ENCODE measurements at places on chromosomes 3 and 15.

GRCh38 chr3:10716964-10717363, 99.1 kb upstream of the SLC6A11 start:
- DNase-seq = no peak
- no peaks in the 10 kb centered on the region for H3K27me3 ChIP-seq
- no peak overlapping the region for H3K27ac ChIP-seq
- H3K36me3 ChIP-seq = no peaks in the 10 kb centered on the region
- no peaks in the 10 kb centered on the region for H3K4me1 ChIP-seq

DNA sequence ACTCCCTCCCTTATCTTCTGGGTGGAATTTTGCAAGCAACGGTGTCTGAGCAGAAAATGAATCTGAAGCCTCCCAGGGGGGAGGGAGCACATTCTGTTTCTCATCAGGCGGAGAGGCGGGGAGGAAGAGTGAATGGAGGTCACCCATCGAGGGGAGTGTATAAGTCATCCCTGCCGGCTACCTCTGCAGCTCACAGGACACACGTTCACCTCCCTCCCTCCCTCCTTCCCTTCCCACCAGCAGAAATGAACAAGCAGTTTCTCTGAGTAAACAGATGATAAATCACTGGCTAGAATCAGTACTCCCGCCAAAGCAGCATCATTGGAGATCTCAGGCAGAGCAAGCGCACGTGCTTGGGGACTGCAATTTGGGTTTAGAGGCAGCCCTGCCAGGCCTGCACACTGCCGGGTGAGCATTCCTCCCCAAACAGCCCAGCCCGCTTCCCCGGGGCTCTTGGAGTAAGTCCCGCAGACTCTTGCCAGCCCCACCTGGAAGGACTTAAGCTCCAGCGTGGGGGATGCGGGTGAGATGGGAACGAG, 38.3 kb downstream of the CPN2 start:
- H3K27me3 ChIP-seq = peaks cover 20% of the 10 kb centered on the region
- no peaks in the 10 kb centered on the region for H3K36me3 ChIP-seq
- peaks cover 13% of the 10 kb centered on the region for H3K4me1 ChIP-seq
- DNase-seq = peak; percentile 85
- no peak overlapping the region for H3K4me3 ChIP-seq

DNA sequence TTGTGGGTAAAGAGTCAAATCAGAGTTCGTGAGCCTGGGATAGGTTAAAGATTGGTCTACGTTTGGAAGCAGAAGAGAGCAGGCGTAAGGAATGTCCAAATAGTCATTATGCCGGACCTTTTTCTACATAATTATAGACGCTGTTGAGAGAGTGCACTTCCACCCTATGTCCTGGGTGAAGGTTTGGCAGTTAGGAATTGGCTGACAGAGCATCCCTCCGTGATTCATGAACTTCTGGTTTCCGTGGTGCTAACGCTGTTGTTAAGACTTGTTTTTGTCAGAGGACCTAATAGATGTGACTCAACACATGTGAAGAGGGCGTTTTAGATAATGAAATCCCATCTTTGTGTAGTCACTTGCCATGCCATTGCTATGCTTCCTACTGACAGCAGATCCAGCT, 1.1 kb downstream of the EAF1 start:
- DNase-seq = peak; percentile 55
- H3K4me1 ChIP-seq = peaks cover 16% of the 10 kb centered on the region
- peaks cover 7% of the 10 kb centered on the region for H3K36me3 ChIP-seq
- H3K4me3 ChIP-seq = peak overlapping the region; percentile 97
- no peaks in the 10 kb centered on the region for H3K27me3 ChIP-seq

GRCh38 chr15:96693990-96694517, 363.6 kb downstream of the NR2F2 start:
- no peaks in the 10 kb centered on the region for H3K4me1 ChIP-seq
- H3K27ac ChIP-seq = no peak overlapping the region
- no peaks in the 10 kb centered on the region for H3K36me3 ChIP-seq
- no peak for DNase-seq
- no peaks in the 10 kb centered on the region for H3K27me3 ChIP-seq
- H3K4me3 ChIP-seq = no peak overlapping the region

GRCh38 chr3:23961913-23962312, 16.8 kb downstream of the NR1D2 start:
- H3K27ac ChIP-seq = no peak overlapping the region
- H3K4me1 ChIP-seq = no peaks in the 10 kb centered on the region
- H3K36me3 ChIP-seq = peaks cover 8% of the 10 kb centered on the region
- H3K27me3 ChIP-seq = no peaks in the 10 kb centered on the region
- H3K4me3 ChIP-seq = no peak overlapping the region
- DNase-seq = no peak

GRCh38 chr15:75551091-75551490, 28.0 kb downstream of the PTPN9 start:
- no peaks in the 10 kb centered on the region for H3K36me3 ChIP-seq
- H3K27me3 ChIP-seq = no peaks in the 10 kb centered on the region
- no peak for DNase-seq
- no peak overlapping the region for H3K27ac ChIP-seq

GRCh38 chr3:106213954-106214353, 345.1 kb upstream of the CBLB start:
- no peak overlapping the region for H3K4me3 ChIP-seq
- H3K27ac ChIP-seq = no peak overlapping the region
- H3K4me1 ChIP-seq = no peaks in the 10 kb centered on the region
- DNase-seq = no peak
- H3K27me3 ChIP-seq = no peaks in the 10 kb centered on the region
- H3K36me3 ChIP-seq = no peaks in the 10 kb centered on the region

GRCh38 chr15:47412136-47412535, 305.2 kb upstream of the SEMA6D start:
- no peaks in the 10 kb centered on the region for H3K4me1 ChIP-seq
- H3K27me3 ChIP-seq = no peaks in the 10 kb centered on the region
- no peaks in the 10 kb centered on the region for H3K36me3 ChIP-seq
- DNase-seq = no peak

GRCh38 chr3:153320585-153321128, 158.6 kb downstream of the RAP2B start:
- no peaks in the 10 kb centered on the region for H3K4me1 ChIP-seq
- no peaks in the 10 kb centered on the region for H3K27me3 ChIP-seq
- H3K36me3 ChIP-seq = no peaks in the 10 kb centered on the region
- no peak overlapping the region for H3K4me3 ChIP-seq
- no peak overlapping the region for H3K27ac ChIP-seq

DNA sequence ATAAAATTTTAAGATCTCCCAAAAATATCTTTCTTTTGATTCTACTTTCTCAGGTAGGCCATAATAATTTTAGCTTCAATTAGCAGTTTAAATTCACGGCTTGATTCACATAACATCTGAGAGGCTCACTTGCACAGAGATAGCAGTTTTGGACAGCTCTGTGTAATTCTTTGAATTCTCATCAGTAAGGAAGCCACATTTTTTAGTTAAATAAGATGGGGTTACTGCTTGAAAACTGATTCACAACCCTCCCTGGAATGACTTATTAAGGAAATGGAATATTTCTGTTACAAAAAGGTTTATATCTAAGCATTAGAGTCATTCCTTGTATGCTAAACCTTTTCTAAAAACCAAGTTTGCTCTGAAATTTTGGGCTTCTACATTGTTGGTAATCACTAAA, 212.7 kb downstream of the ALCAM start:
- H3K36me3 ChIP-seq = peaks cover 3% of the 10 kb centered on the region
- H3K4me3 ChIP-seq = no peak overlapping the region
- no peaks in the 10 kb centered on the region for H3K27me3 ChIP-seq

Measured in common myeloid progenitor, CD34-positive (primary cell).